ENCODE measurements at places on chromosomes 4 and X. TPM values are rescaled to one million over a fixed set of nuclear protein-coding genes. Genes with fewer than 3 reads are reported as not detected.

- DNase-seq: no peak
Measured at GRCh38 chr4:78370631-78371372, 180.8 kb upstream of the ANXA3 start.

GRCh38 chr4:122658818-122659295 lies 38.0 kb upstream of the IL21 start:
- DNase-seq: no peak

GRCh38 chr4:16270454-16271328 lies 44.4 kb upstream of the TAPT1 start:
- DNase-seq: no peak

GRCh38 chr4:19194672-19195071 lies 1057.0 kb upstream of the SLIT2 start:
- no peak for DNase-seq

DNA sequence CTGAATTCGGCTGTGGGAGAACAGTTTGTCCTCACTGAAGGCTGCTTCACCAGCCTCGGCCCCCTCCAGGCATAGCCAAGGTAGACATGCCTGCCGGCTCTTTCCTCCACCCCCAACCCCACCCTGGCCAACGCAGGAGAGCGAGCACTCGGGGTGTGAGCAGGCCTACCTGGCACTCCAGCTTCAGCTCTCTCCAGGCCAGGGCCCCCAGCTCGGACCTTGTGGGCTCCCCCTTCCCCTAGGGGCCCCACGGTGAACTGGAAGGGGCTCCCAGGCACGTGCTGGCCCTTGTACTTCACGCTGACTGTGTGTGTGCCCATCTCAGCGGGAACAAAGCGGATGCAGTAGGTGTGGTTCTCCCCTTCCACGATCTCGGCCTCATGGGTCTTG lies 22.4 kb downstream of the FLNA start:
- DNase-seq: no peak

DNA sequence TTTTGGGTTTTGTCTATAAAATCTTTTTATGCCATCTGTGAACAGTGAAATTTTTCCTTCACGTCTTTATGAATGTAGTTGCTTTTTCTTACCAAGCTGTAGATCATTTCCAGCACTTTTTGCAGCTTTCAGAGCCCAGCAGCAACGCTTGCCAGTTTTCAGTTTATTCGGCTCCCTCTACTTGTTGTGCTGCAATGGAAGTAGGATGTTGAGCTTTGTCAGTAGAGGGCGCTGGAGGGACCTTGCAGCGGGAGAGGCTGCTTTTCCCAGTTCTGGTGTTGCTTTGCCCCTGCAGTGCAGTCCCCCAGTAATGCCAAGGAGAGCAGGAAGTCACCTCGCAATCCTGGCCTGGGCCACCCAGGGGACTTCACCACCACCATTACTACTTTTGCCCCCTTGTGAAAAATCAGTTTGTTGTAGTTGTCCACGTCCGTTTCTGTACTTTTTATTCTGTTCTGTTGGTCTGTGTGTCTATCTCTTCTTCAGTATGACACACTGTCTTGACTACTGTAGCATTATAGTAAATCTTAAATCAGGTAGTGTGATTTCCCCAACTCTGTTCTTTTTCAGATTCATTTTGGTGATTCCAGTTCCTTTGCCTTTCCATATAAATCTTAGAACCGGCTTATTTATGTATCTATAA lies 21.8 kb downstream of the CMC4 start:
- peak; percentile 55 for DNase-seq

DNA sequence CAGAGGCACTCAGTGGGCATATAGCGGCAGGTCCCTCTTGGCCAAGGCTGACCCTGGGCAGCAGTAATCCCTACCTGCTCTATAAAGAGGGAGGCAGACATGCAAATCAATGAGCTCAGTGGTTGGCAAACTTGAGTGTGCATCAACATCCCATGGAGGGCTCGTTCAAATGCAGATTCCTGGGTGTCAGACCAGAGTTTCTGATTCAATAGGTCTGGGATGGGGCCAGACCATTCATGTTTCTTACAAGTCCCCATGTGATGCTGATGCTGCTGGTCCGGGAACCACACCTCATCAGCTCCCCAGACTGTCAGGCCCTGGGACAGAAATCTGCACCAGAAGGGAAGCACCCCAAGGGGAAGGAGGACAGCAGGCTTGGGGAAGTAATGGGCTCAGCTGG lies 38.9 kb upstream of the HMGB3 start:
- no peak for DNase-seq

DNA sequence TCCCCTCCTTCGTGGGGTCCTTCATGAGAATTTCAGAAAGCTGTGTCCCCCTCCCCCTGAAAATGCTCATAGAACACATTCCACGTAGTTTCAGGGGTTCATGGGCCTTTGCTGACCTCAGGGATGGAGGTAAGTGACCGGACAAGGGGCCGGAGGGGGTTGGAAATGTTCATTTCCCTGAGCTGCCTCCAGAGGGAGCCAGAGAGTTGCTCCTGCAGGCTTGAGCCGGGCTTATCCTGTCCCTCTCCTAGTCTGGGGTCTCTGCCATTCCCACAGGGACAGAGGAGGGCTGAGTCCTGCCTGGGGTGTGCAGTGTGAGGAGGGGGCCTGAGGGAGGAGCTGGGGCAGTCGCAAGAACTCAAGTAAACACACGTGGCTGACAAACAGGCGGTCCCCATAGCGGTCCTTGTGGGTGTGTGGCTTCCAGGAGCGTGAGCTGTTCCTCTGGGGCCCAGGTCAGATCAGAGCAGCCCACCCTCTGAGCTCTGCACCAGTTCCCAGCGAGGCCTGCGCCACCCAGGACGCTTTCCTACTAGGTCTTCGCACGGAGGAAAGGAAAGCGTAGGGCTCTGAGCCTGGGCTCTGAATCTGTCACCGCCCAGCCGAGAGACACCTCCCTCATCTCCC lies 62.5 kb downstream of the WFS1 start:
- DNase-seq: peak; percentile 15

- DNase-seq: no peak
Measured at GRCh38 chr4:128830906-128831503, 21.5 kb downstream of the JADE1 start.

DNA sequence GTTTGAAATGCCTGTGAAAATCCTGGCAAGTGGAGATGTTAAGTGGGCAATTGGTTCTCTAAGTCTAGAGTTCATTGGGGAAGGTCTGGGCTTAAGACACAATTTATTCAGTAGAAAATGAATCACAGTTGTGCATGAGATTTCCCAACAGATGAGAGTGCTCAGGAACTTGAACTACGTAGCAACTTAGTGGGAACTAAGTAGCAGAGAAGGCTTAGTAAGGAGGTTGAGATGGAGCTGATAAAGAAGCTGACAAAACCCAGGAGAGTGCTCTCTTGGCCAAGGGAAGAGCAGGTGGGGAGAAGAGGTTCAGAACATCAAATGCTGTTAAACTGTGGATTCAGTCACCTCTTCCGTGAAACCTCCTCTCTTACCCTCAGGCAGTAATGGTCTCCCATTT lies 33.0 kb downstream of the AFF1 start:
- peak; percentile 48 for DNase-seq

DNA sequence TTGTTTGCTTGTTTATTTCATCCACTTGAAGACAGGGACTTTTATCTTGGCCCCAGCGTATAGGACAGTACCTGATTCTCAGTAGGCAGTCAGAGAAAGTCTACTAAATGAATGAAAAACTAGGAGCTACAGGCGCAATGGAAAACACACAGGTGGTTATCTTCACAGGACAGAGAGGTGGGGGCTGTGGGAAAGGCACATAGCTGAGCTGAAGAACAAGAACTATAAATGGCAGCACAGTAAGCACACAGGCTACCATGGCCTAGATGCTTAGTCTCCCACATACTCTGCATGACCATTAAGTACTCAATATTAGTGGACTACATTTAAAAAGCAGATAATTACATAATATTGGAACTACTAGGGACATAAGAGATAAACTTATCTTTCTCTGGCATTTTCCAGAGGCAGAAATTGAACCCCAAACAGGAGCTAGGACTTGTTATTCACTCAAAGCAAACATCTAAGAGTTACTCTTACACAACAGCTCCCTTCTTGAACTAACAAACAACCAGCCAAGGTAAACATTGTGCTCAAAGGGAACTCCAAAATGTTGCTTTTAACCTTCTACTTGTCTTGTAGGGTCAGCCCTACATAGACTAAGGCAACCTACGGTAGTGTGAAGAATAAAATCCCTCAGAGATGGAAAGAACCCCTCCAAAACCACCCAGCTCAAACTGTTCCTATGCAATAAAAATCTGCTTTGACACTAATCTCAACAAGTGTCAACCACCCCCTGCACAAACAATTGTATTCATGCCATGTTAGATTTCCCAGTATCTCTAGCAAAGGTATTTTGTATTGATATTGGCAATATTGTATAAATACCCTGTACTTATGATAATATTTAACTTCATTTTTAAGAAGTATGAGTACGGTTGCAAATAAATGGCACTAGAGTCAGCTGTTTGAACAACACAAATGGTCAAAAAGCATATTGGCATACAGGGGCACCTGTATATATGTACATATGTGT lies 593.6 kb downstream of the KLHL13 start:
- DNase-seq: no peak

GRCh38 chr4:31617667-31618066 lies 897.5 kb downstream of the PCDH7 start:
- DNase-seq: no peak

- peak; percentile 25 for DNase-seq
Measured at GRCh38 chrX:120514236-120514635, 45.1 kb upstream of the LAMP2 start.

- no peak for DNase-seq
Measured at GRCh38 chr4:114728426-114728825, 129.8 kb downstream of the UGT8 start.

GRCh38 chrX:51024106-51024696 lies 113.7 kb downstream of the BMP15 start:
- DNase-seq: no peak

GRCh38 chrX:17553469-17553868 lies 178.5 kb downstream of the NHS start:
- peak; percentile 70 for DNase-seq

GRCh38 chrX:20215565-20215964 lies 51.1 kb downstream of the RPS6KA3 start:
- DNase-seq: no peak

DNA sequence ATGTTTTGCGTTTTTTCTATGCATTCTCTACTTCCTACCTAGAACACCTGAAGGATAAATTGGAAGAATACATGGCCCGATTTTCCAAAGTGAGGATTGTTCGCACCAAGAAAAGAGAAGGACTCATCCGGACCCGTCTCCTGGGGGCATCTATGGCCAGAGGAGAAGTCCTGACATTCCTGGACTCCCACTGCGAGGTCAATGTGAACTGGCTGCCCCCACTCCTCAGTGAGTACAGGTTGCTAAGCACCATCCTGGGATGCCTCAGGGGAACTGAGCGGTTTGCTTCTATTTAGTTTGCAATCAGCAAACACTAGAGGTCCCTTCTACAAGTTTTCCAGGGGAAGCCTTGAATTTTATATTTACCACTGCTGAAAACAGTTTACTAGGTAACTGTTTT lies 359.3 kb upstream of the GALNT7 start:
- DNase-seq: no peak

DNA sequence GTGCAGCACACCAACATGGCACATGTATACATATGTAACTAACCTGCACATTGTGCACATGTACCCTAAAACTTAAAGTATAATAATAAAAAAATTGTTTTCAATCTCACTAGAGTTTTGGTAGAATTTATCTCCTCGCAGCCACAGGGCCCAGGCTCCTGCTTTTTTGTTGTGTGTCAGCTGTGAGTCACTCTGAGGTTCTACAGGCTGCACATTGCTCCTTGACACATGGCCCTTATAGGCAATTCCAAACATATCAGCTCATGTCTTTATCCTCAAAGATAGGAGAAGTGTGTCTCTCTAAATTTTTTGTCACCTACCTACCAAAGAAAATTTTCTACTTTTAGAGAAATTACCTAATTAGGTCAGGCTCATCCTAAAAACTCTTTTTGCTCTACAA lies 252.1 kb upstream of the ADGRL3 start:
- peak; percentile 26 for DNase-seq

GRCh38 chr4:47349326-47349725 lies 114.2 kb downstream of the COMMD8 start:
- DNase-seq: peak; percentile 89

DNA sequence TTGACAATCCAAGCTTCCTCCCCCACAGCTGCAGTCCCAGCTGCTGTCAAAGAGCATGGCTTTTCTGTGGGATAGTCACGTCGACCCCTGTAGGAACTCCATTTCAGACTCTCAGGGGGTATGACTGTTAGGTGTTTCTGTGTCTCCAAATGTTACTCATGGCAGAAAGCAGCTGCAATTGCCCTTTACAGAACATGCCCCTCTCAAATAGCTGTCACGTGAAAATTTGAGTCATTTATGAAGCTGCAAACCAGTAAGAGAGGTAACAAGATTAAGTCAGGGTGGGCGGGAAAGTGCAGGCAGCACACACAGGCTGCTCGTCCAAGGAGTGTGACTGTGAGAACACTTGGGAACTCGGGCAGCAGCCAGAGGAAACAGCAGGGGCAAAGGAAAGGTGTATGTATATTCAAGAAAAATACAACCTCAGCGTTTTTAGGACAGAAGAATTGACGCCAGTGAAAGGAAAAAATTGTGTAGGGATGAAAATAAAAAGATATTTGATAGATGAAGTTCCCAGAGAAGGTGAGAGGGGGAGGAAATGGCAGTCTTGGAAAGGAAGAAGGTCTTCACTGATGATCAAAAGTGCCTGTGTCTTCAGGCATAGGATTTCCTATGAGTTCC lies 66.5 kb upstream of the TMEM184C start:
- peak; percentile 95 for DNase-seq

DNA sequence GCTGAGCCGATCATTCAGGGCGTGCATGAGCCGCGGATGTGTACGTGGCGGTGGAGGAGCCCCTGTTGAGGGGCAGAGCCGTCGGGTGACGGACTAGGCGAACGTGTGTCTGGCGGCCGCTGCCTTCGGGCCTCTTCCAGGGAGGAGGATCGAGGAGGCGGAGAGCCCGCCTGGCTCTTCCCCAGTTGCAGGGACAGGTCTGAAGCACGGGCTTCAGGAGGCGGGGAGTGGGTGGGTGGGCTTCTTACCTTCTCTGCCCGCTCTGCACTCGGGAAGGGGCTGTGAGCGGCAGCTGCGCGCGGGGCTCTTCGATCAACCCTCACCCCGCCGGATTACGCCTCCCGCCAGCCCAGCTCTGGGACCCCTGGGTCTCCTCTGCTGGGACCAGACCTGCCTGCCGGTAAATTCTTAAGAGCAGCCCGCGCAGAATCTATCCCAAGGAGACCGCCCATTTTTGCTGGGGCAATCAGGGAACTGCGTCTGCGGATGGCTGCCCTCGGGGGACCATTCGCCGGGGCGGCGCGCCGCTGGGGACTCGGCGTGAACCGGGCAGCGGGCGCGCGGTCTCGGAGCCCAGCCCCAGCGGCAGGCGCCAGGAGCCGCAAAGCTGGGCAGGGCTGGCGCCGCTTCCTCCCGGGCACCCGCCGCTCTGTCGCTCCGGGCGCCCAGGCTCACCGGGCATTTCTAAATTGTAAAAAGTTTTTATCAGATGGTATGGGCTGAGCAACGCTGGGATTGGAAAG lies 4.9 kb downstream of the PLAC8 start:
- peak; percentile 3 for DNase-seq

Gene NWD2
- not detected for total RNA-seq

Gene MPP1
- total RNA-seq: 36.4 TPM

Gene PRDM8
- total RNA-seq: 5.7 TPM

Gene PRPS1
- 162 TPM for total RNA-seq

Gene TCEAL8
- 91.4 TPM for total RNA-seq

Gene MAGEB16
- not detected for total RNA-seq

Gene PRRG3
- total RNA-seq: not detected

Gene MAGEA9
- total RNA-seq: not detected

Gene OPRPN
- total RNA-seq: not detected

Gene ARHGEF38
- total RNA-seq: not detected

Gene TAF7L
- total RNA-seq: 0.28 TPM

Gene BEND2
- not detected for total RNA-seq

Gene CTAG2
- total RNA-seq: 27.1 TPM

Data from IMR-90 (cell line).